ENCODE measurements at places on chromosomes 16 and 17.

- DNase-seq = no peak
Measured at GRCh38 chr17:32464374-32464773, 20.1 kb downstream of the PSMD11 start.

DNA sequence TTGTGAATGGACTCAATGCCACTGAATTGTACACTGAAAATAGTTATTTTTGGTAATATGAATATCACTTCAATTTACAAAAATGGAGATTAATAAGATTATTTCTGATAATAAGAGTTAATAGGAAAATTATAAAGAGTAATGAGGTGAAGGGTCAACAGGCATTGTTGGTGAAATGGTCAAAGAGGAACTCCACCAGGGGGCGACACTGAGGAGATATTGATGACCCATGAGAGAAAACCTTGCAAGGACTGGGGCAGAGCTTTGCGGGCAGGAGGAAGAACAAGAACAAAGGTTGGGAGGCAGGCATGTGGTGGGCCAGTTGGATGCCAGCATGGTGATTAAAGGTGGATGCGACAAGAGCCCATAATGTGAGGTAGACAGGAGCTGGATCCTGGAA is 74.0 kb upstream of the XYLT1 start:
- peak; percentile 11 for DNase-seq

DNA sequence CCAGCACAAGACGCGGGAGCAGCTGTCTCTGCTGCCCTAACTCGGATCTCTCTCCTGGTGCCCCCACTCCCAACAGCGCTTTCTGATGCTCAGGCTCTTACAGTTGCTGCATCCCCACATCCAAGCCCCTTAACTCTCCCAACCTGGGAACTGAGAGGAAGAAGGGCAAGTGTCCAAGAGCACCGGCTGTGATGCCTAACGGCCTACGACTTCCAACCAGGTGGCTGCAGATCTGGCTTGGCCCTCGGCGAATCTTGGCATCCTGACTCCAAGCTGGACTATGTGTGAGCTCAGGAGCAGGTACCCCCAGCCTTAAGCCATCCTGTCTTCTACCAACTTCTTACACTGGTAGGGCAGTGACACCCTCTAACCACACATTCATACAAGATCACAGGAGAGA is 38.3 kb upstream of the RCVRN start:
- no peak for DNase-seq

GRCh38 chr17:78391051-78391431 is 12.6 kb downstream of the PGS1 start:
- DNase-seq = no peak

DNA sequence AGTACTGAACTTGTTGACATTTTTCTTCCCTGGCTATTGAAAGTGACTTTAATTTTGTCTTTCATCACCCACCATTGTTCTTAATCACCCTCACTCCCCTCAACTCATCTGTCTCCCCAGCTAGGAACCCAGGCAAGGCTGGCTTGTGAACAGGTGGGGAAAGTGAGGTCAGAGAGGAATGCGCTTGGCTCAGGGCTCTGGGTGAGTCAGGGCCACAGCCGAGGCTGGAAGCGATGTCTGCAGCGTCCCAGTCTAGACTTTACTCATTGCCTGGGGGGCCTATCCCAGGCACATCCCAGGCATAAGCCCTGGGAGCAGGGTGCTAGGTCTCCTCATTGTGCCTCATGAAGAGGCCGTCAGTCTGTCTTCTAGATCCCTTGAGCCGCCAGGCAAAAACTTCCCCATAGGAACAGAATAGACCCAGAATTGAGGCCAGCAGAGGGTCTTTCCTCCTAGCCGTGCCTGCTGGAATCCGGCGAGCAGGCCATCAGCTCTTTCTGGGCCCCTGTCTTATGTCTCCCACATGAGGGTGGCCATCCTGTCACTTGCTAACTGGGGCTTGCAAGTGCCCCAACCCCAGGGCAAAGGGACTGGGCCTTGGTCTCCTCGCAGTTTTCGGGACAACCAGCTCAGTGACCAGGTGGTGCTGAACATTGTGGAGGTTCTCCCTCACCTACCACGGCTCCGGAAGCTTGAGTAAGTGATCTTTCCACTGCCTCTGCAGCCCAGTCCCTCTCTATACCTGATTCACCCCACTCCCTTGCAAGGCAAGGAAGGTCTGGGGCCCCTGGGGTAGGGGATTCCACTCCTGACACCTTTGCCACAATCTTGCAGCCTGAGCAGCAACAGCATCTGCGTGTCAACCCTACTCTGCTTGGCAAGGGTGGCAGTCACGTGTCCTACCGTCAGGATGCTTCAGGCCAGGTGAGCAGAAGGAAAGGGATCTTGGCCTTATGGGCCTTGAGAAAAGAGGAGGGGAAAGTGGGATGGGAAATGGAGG is 40.1 kb downstream of the NLRC5 start:
- no peak for DNase-seq

GRCh38 chr16:84283314-84284153 is 11.1 kb upstream of the WFDC1 start:
- no peak for DNase-seq

GRCh38 chr16:79334127-79334526 is 266.4 kb downstream of the MAF start:
- DNase-seq = peak; percentile 27

DNA sequence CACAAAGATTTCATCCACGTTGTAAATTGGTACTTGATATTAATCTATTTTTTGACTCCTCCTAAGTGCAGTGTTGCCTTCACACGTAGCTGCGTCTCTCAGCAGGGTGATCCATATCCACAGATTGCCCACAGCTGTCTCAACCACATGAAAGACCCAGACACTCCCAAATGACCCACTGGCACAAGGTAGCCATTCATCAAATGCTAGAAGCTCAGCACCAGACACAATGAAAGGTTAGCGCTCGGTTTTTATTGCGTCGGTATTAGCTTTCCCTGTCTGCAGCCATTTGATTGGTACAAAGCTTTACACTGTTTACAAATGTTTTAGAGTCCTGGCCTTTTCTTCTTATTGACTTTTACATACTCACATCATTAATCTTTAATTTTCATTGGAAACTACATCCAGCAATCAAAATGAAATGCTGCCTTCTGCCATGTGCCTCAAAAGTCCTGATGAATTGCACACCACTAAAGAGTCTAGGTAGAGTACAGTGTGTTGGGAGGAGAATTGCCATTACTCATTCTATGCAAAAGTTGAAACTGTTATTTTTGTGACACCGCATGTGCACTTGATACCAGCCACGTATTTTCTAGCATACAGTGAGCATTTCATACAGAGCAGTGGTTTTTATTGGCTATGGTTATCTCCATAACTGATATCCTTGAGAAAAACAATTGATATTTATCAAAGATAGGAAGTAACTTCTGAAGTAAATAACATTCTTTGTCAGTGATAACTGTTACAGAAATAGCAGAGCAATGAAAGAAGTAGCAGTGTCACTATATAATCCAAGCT is 127.3 kb upstream of the NUDT7 start:
- DNase-seq = no peak

GRCh38 chr17:35795007-35795870 is at the start of gene MMP28:
TSS of gene MMP28 (minus strand) at chr17:35795641. CDS start at chr17:35795377, 264 bp downstream.
- peak; percentile 24 for DNase-seq

DNA sequence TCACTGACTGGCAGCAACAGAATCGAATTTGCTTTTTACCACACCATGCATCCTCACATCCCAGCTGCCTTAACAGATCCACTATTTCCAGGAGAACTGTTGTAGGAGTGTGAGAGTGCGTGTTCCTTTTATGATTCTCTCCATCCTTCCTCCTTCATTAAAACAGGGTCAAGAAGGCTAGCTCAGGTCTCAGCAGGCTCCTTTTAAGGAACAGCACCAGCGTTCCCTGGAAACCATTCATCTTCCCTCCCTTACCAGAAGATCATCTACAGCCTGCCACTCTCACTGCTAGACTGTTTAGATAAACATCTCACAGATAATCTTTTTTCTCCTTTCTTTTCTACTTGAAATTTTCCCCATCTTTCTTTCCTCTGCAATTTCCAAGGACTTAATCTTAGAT is 1531.9 kb upstream of the CDH8 start:
- DNase-seq = no peak

DNA sequence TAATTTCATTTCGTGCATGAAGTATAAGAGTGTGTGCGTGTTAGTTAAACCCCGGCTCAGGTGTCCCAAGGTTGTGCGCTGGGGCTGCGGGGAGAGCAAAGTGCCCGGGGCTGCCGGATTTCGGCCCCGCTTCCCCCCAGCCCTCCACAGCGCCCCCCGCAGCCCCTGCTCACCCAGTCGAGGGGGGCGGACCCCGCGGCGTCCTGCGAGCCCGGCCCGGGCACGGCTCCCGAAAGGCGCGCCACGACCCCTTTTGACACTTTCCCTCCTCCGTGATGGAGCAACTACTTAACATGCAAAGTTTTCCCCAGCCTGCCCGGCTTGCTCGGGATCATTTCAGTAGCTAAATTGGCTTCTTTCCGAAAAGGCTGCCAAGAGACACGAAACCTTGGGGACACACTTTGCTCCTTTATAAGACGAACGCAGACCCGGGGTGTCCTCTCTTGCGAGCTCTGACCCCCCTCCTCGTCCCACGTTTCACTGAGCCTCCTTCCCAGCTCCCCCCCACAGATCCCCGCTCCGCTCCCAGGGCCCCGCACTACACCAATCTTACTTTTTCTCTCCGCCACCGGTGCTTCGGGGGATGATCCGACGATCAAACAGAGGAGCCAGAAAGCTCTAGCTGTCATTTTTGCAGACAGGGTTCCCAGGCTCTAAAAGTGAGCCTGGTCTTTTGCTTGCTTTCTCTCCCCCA is 552 bp downstream of the C17orf58 start:
- peak; percentile 9 for DNase-seq

GRCh38 chr16:85269165-85269564 is 156.9 kb upstream of the CIBAR2 start:
- no peak for DNase-seq

DNA sequence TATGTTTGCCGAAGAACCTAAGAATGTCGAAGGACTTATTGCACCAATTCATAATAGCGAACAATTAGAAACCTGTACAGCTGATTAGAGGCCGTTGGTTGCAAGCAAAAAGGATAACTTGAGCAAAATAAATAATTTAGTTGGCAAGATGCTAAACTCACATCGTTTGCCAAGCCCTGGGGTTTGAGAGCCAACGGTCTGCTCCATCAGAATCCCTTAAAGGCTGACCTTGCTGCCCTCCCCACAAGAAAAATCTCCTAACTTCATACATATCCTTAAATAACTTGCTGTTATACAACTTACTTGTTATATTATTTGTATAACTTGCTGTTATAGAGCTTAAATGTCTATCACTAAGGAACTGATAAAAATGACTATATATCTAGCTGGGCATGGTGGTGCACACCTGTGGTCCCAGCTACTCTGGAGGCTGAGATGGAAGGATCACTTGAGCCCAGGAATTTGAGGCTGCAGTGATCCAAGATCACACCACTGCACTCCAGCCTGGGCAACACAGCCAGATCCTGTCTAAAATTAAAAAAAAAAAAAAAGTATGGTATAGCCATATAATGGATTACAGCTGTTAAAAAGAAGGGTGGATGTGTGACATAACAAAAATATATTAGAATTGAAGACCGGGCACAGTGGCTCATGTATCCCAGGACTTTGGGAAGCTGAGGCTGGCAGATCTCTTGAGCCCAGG is 1.9 kb upstream of the TRIM37 start:
- DNase-seq = no peak

DNA sequence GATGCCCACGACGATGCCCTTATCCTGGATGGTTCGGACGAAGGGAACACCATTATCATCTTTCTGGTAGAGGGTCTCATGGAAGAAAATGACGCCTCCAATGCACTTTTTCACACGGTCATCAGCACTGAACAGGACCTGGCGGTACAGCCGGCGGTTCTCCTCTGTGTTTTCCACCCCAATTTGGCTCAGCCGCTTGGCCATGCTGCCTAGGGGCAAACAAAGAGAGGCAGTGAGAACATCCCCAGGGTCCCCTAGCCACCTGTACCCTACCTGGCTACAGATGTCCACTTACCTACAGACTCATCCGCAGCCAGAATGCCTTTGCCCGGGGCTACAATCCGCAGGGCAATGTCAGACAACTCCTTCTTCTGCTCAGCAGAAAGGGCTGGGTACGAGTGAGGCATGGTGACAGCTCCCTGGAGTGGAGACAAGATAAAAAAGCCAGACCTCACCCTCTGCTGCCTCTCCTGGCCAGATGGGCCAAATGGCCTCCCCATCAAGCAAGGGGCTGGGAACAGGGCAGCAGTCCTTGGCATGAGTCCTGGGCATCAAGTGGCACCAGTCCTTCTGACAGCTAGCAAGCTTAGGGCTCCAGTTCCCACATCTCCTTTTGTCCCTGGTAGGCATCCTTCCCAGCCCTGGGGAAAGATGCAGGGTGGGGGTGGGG is 1.4 kb downstream of the ALDOC start:
- peak; percentile 73 for DNase-seq

- DNase-seq = no peak
Measured at GRCh38 chr17:36683387-36683786, 82.0 kb downstream of the MRM1 start.

DNA sequence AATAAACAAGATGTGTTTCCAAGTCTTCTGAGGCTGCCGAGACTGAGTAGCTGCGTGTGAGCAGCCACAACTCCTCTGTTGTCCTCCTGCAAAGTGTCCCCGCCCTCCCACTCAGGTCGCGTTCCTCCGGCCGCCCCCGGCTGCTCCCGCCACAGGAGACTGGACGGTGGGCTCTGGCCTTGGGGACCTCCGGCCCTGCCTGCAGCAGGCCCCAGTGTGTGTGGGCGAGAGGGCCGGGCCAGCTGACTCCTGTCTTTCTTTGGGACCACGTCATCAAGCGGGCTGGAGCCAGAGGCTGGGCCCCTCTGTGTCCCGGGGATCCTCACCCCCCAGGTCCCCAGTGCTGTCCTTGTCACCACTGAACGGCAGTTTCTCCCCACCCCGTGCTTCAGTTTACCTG is 175.3 kb downstream of the NPIPB11 start:
- no peak for DNase-seq

- no peak for DNase-seq
Measured at GRCh38 chr17:9050801-9051401, 29.6 kb downstream of the NTN1 start.

DNA sequence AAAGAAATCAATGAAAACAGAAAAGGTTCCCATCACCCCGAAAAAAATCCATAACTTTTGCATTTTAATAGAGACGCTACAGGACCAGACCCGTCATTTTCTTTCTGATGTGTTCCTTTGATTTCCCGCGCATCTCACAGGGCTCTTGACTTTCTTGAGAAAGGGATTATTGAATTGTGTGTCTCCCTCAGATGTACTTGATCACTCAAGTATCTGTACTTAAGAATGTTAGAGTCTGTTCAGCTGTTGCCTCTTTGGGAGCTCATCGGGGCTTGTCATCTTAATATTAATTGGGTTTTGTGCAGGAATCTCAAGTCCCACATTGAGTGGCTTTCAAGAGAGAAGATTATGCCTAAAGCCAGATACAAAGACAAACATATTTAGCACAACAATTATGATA is 606.4 kb upstream of the SALL1 start:
- no peak for DNase-seq

- peak; percentile 67 for DNase-seq
Measured at GRCh38 chr16:3503523-3503922, 2.7 kb downstream of the CLUAP1 start.

DNA sequence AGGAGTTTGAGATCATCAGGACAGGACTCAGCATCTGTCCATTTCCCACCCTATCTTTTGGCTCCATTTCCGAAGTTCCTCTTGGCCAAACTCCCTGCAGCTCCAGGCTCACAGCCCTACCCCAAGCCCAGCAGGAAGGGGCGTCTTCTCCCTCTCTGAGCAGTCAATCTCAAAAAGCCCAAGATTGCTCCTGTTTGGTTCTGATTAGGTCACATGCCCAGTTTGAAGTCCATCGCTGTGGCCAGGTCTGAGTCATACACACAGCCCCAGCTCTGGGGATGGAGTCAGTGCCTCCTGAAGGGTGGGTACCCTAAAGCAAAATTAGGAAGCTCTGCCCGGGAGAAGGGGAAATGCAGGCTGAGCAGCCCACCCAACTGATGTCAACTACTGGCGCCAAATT is 23.9 kb downstream of the SNX20 start:
- no peak for DNase-seq

- DNase-seq = no peak
Measured at GRCh38 chr16:61150351-61150750, 885.9 kb downstream of the CDH8 start.

Data from hematopoietic multipotent progenitor cell treated with erythropoietin and hydrocortisone succinate and interleukin-3 and kit ligand, for 8 days (in vitro differentiated cells).